ENCODE measurements at places on chromosomes 16 and 17.

GRCh38 chr16:67150047-67150832, 558 bp downstream of the B3GNT9 start:
- H3K27me3 ChIP-seq, result no peaks in the 10 kb centered on the region
- H3K4me1 ChIP-seq, result 0 out of 2 replicates have a peak, but pooled peaks cover 5% of the 10 kb centered on the region
- peak overlapping the region; percentile 94 for H3K27ac ChIP-seq
- H3K4me3 ChIP-seq, result peak overlapping the region; percentile 82
- no peaks in the 10 kb centered on the region for H3K36me3 ChIP-seq

GRCh38 chr16:19356024-19356952, 61.4 kb upstream of the TMC5 start:
- H3K4me3 ChIP-seq, result no peak overlapping the region
- H3K27ac ChIP-seq, result no peak overlapping the region
- H3K27me3 ChIP-seq, result 0 out of 2 replicates have a peak, but pooled peaks cover 2% of the 10 kb centered on the region
- DNase-seq, result no peak
- H3K4me1 ChIP-seq, result no peaks in the 10 kb centered on the region

DNA sequence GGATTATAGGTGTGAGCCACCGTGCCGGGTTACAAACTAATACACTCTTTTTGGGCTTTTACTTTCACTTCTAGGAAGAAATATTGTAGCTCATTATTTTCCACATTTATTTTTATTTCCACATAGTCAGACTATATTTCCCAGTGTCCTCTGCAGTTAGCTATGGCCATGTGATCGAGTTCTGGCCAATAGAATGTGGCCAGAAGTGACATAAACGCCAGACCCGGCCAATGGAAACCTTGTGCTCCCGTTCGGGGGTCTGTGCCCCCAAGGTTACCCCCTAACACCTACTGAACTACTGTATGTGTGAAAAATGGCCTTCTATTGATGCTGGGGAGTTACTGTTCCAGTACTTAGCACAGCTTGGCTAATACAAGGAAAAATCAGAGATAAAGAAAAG, 13.2 kb upstream of the RPTOR start:
- H3K27me3 ChIP-seq, result no peaks in the 10 kb centered on the region
- no peaks in the 10 kb centered on the region for H3K36me3 ChIP-seq
- no peak for DNase-seq

DNA sequence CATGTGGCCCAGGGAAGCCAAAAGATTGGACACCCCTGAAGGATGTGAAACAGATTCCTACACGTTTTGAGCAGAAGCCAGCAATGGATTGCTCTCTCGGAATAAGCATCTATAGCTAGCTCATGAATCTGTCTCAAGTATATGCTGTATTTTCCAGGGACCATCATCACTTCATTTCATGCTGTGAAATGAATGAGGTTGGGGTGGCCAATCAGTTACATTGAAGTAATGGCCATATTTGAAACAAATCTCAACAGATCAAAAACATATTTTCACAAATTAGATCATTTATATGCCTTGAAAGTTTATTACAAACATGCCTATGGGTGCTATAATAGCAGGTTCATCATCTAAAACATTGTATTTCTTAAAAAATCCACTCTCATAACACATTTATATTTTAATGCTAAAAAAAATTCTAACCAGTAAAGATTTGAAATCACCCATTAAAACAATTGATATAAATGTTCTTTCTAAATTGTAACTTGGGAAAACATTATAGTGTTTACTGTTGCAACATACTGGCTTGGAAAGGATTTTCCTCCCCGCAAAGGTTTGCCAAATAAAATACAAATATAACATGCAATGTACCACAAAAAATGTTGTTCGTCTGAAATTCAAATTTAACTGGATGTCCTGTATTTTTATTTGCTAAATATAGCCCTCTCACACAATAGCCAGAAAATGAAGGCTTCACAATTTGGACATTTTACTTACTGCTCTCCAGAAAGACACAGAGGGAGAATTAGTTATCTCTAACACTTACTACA, 743.6 kb downstream of the KCNJ2 start:
- no peak overlapping the region for H3K4me3 ChIP-seq
- peak overlapping the region; percentile 25 for H3K27ac ChIP-seq
- DNase-seq, result peak; percentile 44
- H3K4me1 ChIP-seq, result peaks cover 10% of the 10 kb centered on the region

All from GM23248 (cell line).